ENCODE measurements at places on chromosomes 7 and 10.

GRCh38 chr10:132162021-132162531, 24.7 kb upstream of the DPYSL4 start:
- DNase-seq = no peak

- DNase-seq = no peak
Observed at GRCh38 chr10:18949391-18949790, 99.2 kb upstream of the MALRD1 start.

DNA sequence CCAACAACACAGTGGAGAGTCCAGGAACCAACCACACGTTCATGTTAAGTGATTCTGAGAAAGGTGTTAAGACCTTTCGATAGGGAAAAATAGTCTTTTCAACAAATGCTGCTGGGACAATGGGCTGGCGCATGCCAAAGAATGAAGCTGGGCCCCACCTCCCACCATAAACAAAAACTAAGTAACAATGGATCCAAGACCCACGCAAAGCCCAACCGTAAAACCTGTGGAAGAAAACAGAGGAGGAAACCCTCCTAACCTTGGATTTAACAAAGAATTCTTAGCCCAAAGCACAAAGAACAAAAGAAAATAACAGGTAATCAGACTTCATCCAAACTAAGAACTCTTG, 272.8 kb downstream of the ELFN1 start:
- DNase-seq = no peak

DNA sequence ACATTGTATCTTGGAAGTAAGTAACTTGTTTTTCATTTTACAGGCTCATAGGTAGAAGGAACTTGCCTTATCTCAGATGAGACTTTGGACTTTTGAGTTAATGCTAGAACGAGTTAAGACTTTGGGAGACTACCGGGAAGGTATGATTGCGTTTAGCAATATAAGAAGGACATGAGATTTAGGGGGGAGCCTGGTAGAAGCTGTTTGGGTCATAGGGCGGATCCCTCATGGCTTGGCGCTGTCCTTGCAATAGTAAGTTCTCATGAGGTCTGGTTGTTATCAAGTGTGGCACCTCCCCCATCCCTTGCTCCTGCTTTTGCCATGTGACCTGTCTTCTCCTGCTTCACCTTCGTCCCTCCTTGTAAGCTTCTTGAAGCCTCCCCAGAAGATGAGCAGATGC, 110.3 kb downstream of the MKX start:
- no peak for DNase-seq

DNA sequence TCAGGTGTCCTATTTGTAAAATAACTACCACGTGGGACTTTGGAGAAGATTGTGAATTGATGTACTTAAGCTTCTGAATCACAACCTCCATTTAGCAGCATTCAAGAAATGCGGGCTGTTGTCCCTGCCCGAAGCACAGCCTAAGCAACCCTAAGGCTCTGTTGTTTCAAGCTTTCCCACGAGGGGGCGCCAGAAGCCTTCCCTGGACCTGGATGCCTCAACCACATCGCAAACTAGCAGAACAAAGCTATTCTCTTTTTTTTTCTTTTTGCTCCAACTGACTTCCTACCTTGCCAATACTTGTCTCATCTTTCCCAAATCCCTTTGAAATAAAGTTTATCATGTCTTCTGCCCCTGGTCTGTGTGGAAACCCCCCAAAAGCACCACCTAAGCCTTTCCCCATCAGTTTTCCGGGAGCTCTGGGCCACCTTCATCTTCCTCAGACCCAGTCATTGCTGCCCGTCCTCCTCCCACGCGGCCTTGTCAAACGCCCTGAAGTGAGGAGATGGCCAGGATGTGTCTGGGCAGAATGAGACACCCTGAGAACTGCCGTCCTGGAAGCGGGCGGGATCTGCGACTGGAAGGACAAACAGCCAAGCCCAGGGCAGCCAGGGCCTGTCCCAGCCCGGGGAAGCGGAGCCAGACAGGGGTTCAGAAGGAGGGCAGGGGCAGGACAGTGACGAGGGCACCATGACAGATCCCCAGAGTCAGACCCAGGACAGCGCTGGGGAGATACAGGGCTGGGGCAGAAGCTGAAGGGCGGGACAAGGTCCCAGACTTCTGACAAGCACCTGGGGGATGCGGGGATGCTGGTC, 112.7 kb downstream of the SLIT1 start:
- DNase-seq = peak; percentile 50
